Activated naive CD4-positive, alpha-beta T cell treated with anti-CD3 and anti-CD28 coated beads, Interleukin-2, amount 10 ng/mL, durations not matched to agents 5 hours and 36 hours (primary cell): ENCODE measurements at places on chromosomes 13 and 19. TPM values are rescaled to one million over a fixed set of nuclear protein-coding genes. Genes with fewer than 3 reads are reported as not detected.

Gene KLC3
- not detected for total RNA-seq

Gene HOMER3
- total RNA-seq, result not detected

Gene SLITRK5
- not detected for total RNA-seq

Gene JAK3
- total RNA-seq, result 204 TPM

Gene SAMD4B
- total RNA-seq, result 45.7 TPM

Gene UHRF1
- total RNA-seq, result 85.6 TPM

Gene MAST1
- total RNA-seq, result 0.88 TPM

Gene MAP4K1
- total RNA-seq, result 278 TPM

Gene OR7A5
- not detected for total RNA-seq
